ENCODE measurements at places on chromosomes 1 and 21.

DNA sequence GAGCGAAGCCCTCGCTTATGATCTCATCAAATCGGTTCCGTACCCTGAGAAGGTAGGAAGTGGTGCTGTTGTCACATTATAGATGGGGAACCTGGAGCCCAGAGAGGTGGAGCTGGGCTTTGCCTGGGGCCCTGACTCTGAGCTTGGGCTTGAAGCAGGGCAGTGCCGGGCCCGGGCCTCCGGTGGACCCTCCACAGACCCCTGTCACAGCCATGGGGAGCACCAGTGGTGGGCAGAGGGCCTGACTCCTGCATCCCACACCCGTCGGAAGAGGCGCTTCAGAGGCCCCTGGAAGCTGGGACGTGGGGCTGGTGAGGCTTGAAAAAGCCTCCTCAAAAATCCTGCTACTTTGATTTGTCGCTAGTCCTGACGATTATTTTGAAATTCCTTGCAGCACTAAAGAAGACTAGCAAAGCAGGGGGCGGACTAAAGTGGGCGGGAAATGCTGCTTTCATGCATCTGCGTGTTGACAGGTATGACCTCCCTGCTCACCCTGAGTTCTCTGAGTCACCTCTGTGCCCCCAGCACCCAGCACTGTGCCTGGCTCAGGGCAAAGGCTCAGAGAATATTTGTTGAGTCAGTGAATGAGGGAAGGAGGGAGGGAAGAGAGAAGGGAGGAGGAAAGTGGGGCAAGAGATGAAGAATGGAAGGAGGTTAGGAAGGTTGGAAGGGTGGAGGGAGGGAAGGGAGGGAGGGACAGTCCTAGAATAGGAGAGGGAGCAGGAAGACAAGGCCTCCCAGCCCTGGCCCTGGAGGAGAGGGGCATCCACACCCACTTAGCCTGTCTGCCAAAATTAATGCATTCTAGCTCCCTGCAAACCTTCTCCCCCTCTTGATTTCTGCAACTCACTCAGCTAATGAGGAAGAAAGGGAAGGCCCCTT, 262.8 kb upstream of the VAMP3 start:
- DNase-seq, result no peak

DNA sequence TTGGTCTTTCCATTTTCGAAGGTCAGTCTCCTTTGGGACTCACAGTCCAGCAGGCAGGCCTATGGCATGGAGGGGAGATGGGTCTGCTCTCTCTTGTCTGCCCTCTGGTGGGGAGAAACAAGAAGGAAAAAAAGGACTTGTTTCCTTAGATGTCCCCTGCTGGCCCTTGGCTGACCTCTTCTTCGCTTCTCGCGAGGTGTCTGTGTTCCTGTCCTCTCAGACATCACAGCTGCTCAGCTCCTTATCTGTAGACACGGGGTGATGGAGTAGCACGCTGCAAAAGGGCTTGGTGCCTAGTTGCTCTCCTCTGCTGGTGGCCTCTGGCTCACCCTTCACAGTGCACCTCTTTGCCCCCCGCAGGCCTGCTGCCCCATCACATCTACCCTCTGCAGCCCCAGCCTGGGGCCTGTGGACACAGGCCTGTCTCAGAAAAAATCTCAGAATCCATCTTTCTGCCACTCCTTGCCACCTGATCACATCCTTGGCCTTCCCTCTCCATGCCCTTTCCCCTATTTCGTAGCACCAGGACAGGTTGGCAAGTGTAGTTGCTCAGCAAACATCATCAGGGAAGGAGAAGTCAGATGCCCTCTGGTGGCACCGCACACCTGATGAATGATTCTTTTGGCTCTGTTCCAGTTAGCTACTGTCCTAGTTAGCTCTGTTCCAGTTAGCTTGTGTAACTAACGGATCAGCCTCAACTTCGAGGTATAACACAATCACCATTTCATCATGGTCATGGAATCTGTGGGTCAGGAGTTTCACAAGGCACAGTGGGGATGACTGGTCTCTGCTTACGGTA, 18.7 kb upstream of the AK2 start:
- no peak for DNase-seq

DNA sequence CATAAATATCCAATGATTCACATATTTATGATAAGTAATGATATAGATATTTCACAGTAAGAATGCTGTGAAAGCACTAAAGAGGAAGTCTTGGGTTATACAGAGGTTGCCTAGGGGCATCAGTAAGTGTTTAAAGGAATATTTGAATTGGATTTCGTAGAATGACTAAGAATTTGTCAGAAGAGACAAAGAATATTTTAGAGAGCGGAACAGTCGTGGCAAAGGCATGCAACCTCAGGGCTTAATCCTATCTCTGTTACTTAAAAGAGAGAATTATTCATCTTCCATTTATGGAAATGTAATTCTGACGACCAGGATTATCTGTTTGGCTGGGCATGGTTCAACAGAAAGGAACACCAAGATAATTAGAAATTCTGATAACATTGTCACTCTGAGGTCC, 171.9 kb upstream of the NR5A2 start:
- DNase-seq, result no peak

DNA sequence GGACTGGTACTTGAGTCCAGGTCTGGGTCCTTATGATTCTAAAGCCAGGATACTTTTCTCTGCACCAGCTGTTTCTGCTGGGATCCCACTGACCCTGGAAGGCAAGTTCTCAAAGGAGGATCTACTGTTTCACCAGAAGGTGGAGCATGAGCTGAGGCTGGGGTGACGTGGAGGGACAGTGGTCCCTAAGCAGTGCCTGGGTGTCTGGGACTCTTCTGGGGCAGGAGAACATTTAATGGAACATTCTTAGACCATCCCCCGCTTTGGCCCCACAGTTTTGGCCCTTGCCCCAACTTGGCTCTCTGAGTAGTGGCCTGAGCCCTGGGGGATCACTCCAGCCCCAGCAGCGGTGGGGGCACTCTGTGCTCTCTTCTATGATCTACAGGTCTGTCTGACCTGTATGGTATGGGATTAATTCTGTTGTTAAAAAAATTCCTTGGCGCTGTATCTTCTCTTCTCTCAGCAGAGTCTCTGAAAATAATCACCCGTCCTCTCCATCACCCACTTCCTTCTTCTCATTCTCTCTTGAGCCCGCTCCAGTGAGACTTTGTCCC, 60.3 kb upstream of the CSF3R start:
- no peak for DNase-seq

GRCh38 chr21:44383216-44383615, 29.8 kb downstream of the TRPM2 start:
- no peak for DNase-seq
